ENCODE measurements at places on chromosomes 7 and 10.

DNA sequence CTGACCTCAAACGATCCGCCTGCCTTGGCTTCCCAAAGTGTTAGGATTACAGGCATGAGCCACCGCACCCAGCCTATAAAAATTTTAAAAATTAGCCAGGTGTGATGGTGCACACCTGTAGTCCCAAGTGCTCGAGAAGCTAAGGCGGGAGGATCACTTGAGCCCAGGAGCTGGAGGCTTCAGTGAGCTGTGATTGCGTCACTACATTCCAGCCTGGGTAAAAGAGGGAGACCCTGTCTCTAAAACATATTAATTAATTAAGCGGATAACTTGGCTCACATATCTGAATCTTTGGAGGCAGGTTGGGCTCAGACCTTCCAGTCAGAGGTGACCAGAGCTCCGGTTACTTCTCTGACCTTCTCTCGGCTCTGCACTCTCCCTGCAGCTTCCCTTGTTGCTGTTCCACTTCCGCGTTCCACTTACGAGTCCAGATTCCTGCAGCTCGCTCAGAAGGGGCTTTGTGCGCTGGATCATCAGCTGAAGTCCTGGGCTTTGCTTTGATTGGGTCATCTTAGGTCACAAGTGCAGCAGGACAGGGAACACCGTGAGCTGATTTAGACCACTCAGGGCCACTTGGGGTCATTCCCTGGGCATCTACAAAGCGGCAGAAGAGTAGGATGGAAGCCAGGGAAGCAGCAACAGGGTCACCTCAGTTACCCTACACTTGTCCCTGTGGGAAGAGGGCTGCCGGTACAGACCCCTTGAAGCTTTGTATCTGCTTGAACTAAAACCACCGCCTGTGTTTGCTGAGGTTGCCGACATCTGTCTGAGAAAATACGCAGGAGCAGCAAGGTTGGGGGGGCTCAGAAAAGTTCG lies 2.0 kb upstream of the ARPC1B start:
- no peak for DNase-seq

DNA sequence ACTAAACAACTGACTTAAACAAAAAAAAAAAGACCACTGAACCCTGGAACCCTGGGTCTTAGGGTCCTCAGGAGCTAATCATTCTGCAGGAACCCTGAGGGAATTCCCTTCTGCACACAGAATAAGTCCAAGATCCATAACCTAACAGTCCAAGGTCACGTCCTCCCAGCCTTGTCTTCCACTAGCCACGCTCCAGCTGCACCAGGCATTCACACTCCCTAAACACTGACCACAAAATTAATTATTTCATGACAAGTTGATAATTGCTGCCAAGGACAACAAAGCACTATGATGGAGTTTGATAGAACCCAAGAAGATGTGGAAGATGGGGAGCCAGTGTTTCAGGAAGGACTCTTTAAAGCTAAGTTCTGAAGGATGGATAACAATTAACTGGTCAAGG lies 130.6 kb downstream of the SH3PXD2A start:
- no peak for DNase-seq

GRCh38 chr7:12975412-12975811 lies 288.0 kb downstream of the ARL4A start:
- no peak for DNase-seq

- DNase-seq, result no peak
Observed at GRCh38 chr10:100656454-100656853, 88.9 kb upstream of the PAX2 start.

GRCh38 chr10:11017570-11018431 lies at the start of gene CELF2:
Gene CELF2 (plus strand): TSS chr10:11017872. CDS start chr10:11018090, 218 bp downstream.
- DNase-seq, result peak; percentile 4

- no peak for DNase-seq
Observed at GRCh38 chr7:12747687-12748306, 60.4 kb downstream of the ARL4A start.

DNA sequence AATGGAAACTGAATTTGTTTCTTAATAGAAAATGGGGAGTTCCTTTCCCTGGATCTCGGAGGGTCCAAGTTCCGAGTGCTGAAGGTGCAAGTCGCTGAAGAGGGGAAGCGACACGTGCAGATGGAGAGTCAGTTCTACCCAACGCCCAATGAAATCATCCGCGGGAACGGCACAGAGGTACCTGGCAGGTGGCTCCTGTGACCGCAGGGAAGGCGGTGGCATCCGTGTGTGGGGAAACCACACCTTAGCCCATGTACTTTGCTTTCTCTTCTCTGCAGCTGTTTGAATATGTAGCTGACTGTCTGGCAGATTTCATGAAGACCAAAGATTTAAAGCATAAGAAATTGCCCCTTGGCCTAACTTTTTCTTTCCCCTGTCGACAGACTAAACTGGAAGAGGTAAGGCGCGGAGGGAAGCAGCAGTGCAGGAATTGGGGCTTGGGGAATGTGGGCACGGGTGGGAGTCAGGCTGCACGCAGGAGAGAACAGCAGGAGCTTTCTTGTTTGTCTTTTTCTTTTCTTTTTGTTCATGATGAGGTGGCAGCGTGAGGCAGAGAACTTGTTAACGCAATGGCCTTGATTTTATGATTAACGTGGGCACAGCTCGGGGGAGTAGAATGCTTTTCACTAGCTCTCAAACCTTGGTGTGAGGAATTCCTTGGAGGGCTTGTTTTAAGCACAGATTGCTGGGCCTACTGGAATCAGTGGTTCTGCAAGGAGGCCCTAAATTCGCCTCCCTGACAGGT lies 12.8 kb downstream of the HKDC1 start:
- no peak for DNase-seq

- no peak for DNase-seq
Observed at GRCh38 chr7:47185170-47185569, 396.7 kb downstream of the TNS3 start.

DNA sequence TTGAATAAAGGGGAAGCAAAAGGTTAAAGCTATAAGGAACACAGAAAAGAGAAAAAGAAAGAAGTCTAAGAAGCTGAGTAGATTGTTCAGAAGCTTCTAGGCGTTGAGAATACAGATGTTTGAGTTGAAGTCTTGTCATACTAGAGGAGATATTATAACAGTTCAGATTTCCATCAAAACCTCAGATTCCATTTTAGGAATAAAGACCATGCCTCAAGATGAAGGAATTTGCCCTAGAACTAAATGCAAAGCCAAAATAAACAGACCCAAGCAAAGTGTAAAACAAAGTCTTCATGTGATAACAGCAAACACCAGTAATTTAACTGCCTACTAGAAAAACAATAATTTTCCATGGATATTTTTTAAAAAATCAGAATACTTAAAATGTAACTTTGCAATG lies 476.5 kb upstream of the POT1 start:
- no peak for DNase-seq

- no peak for DNase-seq
Observed at GRCh38 chr7:130732980-130733930, 752 bp downstream of the KLF14 start.

- no peak for DNase-seq
Observed at GRCh38 chr10:48400129-48400849, 93.8 kb downstream of the MAPK8 start.

DNA sequence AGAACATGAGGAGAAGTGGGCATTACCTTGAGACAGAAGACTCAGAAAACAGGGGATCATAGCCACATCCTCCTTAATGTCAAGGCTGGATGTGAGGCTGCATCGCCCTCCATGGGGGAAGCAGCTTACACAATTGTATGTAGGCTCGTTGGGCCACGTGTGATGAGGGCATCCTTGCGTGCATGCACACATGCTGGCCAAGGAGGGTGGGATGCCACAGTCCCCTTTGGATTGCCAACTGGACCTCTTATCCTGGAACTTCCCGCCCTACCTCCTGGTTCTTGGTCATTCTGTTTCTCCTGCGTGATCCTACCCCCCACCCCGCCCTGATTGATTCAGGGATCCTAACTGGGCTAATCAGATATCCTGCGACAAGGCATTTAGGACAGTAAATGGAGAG lies 102.0 kb downstream of the PRKAG2 start:
- no peak for DNase-seq

DNA sequence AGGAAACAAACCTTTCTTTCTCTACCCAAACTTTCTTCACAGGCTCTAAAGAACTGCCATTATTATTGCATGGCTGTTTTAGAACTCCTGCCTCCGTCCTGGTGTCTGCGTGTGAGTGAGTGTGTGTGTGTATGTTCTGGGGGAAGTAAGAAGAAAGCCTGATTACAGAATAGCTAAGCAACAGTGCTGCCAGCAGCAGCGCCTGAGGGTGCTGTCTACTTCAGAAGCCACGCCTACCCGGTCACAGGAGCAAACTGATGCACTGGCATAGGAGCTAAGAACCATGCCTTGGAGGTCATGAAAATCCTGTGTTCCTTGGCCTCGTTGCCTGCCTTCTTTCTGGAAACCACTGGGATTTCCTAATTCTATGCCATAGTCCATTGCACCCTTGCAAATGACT lies 25.2 kb downstream of the LIPK start:
- no peak for DNase-seq

GRCh38 chr10:128233422-128233821 lies 107.2 kb upstream of the MKI67 start:
- no peak for DNase-seq

DNA sequence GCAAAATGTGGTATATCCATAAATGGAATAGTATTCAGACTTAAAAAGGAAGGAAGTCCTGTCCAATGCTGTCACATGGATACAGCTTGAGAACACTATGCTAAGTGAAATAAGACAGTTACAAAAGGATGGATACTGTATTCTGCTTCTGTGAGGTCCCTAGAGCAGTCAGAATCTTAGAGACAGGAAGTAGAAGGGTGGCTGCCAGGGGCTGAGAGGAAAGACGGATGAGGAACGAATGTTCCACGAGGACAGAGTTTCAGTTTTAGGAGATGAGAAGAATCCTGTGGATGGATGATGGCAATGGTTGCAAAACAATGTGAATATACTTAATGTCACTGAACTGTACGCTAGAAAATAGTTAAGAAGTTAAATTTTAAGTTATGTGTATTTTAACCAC lies 3.8 kb downstream of the PRKCQ start:
- DNase-seq, result no peak

DNA sequence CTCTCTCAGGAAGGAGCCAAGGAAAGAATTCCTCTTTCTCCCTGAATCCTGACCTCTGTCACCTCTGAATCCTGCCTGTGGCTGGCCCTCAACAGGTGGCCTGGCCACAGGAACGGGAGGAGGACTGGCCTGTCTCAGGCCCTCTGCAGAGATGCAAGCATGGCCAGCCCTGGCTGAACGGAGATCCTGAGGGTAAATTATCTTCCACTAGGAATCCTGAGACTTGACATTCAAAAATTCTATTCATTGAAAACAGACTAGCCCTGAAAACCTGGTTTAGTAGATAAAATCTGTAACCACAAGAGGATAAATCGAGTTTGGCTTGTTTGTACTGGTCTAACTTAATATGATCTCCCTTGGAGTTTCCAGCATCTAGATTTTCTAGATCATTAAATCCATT lies 579.3 kb downstream of the LRMDA start:
- DNase-seq, result no peak

- no peak for DNase-seq
Observed at GRCh38 chr7:2012981-2013380, 219.8 kb downstream of the MAD1L1 start.
